AG09309 (cell line): ENCODE measurements at places on chromosomes 4 and X.

DNA sequence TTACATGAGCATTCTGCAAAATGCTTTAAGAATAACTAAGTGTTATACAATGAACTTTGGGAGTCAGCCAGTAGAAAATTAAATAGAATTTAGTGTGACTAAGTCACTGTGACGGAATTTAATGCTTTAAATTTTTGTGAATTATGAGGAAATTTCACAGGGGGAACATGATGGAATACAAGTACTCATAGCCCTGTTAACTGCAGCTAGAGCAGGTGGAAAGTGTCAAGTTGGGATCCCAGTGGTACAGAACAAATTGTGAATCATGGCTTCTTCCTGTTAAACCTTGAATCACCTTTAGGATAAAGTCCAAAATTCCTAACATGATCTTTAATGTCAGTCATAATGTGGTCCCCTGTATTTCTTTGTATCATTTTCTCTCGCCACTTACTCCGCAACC lies 212.2 kb upstream of the CENPE start:
- DNase-seq: no peak

GRCh38 chr4:2796849-2797544 lies 4.1 kb downstream of the SH3BP2 start:
- no peak for DNase-seq

- DNase-seq: no peak
These were observed 73.6 kb upstream of the TBC1D9 start for GRCh38 chr4:140829825-140830224.

GRCh38 chr4:102734591-102735385 lies 26.0 kb downstream of the MANBA start:
- no peak for DNase-seq

DNA sequence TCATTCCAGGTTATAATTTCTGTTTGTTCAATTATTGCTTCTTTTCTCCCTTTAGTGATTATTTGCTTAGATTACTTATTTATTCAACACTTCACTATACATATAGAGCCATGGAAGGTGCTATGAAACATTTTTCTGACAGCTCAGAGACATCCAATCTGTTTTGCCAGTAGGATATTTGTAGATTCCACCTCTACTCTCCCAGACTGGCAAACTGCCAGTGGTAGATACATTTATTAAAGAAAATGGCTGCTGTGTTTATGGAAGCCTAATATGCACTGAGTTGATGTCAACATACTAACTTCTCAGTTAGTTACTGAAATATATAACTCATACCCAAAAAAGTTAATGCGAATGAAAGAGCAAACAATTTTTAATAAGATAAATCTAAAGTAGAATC lies 348.6 kb downstream of the TRAM1L1 start:
- DNase-seq: no peak

DNA sequence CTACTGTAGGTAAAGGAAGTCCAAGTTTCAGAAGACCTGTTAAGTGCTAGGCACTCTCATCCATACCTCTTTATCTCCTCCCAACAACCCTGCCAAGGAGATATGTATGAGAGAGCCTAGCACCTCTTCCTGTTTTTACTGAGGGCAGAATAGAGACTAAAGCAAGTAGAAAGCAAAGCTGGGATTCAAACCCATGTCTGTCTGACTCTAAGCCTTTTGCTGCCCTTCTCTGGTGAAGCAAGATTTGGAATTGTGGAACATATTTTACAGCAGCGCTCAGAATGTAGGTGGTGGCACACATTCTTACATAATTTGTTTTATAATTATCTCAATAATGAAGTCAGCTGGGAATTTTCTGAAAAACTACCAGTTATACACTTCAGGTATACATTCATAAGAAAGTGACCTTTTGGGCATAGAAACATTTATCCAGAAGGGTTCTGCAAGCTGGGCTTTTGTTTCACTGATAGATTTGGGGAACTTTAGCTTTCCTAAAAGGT lies 41.7 kb downstream of the SEPTIN11 start:
- no peak for DNase-seq

GRCh38 chr4:186693159-186693815 lies 30.4 kb downstream of the FAT1 start:
- DNase-seq: peak; percentile 68

- DNase-seq: no peak
These were observed 3.7 kb downstream of the MMRN1 start for GRCh38 chr4:89898304-89898716.

DNA sequence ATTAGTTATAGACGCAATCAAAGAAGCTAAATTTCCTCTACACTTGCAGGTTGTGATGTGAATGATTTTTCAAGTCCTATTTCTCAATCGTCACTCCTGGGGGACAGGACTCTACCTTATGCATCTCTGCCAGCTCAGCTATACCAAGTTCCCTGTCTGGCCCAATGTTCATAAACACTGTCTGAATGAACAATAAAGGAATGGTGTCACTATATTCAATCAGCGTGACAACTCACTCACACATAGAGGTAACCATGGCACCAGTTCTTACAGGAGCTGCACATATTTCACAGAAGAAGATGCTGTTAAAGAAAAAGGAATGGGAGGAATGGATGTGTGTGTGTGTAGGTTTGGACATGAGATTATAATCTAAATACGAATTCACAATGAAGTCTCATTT lies 280.6 kb downstream of the PPP1R2C start:
- no peak for DNase-seq

GRCh38 chrX:132953354-132953753 lies 5.1 kb downstream of the HS6ST2 start:
- no peak for DNase-seq

DNA sequence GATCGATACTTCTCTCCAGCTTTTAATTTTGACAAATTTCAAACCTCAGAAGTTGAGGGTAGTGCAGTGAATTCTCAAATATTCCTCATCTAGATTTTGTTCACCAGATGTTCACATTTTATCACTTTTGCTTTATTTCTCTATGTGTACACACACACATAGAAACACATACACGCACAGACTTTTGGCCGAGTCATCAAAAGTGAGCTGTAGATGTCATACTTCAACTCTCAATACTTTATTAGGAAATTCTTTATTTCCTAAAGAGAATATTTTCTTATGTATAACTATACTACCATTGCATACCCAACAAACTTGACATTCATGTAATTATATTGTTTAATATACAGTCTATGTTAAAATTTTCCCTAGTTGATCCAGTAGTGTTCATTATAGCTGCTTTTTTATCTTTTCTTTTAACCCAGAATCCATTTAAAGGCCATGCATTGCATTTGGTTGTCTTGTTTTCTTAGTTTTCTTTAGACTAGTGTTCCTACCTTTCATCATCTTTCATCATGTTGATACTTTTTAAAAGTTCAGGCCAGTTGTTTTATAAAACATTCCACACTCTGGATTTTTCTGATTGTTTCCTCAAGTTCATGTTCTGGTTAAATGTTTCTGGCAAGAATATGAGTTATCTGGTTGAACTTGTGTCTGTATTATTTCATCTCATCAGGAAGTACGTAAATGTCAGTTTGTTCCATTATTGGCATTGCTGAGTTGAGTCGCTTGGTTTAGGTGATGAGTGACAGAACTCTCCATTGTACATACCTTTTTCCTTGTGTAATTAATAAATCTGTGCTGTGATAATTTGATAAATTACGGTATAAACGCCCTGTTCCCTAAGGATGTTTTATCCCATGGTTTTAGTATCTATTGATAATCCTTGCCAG lies 94.1 kb upstream of the TLR2 start:
- DNase-seq: no peak

- DNase-seq: no peak
These were observed 244.4 kb downstream of the DCLK2 start for GRCh38 chr4:150322646-150323045.

DNA sequence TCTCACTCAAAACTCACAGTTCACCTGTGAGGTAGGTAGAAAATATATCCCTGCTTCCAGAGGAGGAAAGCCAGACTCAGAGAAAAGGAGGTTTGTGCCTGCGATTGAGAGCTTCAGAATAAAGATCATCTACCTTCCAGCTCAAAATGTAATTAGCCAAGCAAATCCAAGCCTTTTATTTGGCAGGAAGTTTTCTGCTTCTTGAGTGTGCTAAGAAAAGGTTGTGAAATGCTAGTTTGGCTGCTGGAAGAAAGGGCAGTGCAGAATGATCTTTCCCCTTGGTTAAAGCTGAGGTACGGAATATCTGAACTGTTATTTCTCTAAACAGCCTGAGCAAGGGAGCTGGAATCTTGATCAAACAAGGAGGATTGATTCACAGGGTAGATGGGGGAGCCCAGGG lies 59.7 kb upstream of the VCX3B start:
- no peak for DNase-seq

- DNase-seq: no peak
These were observed 159.1 kb upstream of the LEF1 start for GRCh38 chr4:108327642-108328382.

DNA sequence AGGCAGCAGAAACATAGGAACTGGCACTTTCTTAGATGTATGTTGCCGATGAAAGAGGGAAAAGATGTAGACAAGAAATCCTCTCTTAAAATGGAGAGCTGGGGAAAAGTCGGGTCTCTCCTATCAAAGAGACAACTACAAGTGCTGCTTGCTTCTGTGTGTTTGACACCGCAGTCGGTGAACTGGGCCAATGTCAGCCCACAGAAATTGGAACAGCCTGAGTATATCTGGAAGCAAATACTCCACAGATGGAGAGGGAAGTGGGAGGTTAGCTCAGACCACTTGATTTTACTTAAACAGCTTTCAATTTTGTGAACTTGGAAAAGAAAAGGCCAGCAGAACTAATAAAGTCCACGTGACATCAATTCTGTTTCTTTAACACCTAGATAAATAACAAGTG lies 230.9 kb upstream of the FAT1 start:
- DNase-seq: no peak

GRCh38 chr4:145545538-145546174 lies 64.0 kb downstream of the SMAD1 start:
- peak; percentile 69 for DNase-seq

- DNase-seq: peak; percentile 1
These were observed 62.5 kb upstream of the GPR174 start for GRCh38 chrX:79081895-79082512.

GRCh38 chr4:172865531-172866127 lies 303.0 kb upstream of the GALNT7 start:
- DNase-seq: no peak

GRCh38 chr4:12926189-12927066 lies 557.7 kb downstream of the RAB28 start:
- DNase-seq: no peak

DNA sequence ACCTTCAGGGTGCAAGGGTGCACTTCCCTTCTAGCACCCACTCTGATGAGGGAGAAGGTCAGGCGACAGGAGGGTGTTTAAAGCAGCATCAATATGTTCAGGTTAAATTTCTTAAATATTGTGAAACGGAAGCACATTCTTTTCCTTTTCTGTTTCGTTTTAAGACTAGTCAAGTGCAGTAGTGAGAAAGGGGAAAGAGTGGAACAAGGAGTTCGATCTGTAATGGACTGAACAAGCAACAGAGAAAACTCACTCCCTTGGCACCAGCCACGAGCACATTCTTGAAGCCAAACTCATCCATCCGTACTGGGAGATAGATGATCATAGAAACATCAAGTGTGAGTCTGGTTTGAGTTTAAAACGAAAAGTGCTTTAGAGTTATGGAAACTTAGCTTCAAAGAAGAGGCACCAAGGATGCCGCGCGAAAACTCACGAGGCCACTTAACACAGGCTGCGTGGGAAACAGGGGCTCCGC lies 815 bp downstream of the FAM53A start:
- DNase-seq: peak; percentile 53

- no peak for DNase-seq
These were observed 403.9 kb upstream of the SMIM31 start for GRCh38 chr4:164350061-164350460.

DNA sequence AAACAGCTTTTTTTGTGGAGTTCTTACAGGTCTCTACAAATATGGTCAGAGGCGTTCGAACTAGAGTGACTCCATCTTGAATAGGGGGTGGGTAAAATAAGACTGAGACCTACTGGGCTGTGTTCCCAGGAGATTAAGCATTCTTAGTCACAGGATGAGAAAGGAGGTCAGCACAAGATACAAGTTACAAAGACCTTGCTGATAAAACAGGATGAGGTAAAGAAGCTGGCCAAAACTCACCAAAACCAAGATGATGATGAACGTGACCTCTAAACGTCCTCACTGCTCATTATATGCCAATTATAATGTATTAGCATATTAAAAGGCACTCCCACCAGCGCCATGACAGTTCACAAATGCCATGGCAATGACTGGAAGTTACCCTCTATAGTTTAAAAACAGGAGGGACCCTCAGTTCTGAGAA lies 42.8 kb upstream of the SPP1 start:
- DNase-seq: no peak

DNA sequence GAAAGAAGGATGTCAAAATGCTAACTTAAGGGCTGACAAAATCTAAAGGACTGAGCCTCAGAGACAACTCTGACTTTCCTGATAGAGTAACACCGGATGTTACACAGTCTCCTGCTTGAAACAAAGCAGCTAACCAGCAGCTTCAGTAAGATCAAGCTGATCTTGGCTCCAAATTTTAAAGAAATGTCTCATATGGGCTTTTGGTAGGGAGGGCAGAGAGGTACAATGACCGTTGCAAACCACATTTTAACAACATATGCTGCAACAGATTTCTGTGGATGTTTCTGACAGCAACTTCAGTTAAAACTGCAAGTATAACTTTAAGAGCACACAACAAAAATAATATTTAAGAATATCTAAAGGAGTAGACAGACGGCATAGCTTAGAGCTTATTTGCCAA lies 9.1 kb downstream of the RPGR start:
- DNase-seq: no peak

- DNase-seq: no peak
These were observed 616 bp downstream of the WDR1 start for GRCh38 chr4:10115797-10116568.

DNA sequence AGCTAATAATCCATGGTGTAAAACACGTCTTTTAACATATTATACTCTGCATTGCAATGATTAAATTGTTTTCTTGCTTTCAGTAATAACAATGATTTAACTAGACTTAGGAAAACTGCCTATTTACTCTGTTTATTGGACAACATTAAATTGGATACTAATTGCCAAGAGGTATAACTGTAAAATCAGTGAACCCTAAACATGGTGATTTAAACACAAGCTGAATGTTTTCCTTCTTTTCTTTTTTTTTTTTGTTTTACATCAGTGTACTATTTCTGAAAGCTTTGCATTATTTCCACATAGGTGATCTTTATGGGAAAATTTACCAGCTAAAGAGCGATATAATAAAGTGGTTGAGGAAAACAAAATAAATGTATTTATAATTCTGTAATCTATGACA lies 276.7 kb downstream of the PCDH7 start:
- no peak for DNase-seq

GRCh38 chr4:183268556-183268955 lies 51.5 kb downstream of the CLDN22 start:
- DNase-seq: no peak
